Posterior vena cava (tissue), 2 donors: ENCODE measurements at places on chromosomes 1 and 21.

DNA sequence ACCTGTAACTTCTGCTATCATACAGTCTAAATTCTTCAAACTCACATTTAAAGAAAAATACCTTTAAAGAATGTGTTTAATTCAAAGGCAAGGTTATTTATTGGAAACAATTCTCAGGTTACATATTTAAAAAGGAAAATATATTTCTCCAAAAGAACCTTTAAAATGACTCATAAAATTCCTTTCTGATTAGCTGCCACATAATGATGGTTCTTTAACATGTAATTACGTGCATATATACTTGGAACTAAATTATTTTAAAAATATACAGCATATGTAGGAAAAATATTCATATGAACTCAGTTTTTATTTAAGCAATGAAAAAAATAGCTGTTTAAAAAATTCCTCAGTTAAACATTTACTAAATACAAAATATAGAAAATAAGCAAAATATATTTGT is 173.6 kb downstream of the COP1 start:
- DNase-seq: no peak

DNA sequence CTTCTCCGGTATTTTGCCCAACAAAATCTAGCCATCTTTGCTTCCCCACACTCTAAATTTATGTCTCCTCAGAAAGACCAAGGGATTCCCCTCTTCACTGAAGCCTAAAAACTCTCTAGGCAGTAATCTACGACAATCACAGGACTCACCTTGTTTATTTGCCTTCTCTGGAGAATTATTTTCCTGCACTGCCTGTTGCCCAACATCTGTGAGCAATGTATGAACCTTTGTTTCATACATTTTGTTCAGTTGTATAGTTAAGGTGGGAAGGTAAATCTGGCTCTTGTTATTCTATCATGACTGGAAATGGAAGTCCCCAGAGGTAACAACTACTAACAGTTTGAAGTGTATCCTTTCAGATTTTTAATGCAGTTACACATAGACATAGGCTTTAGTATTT is 2.2 kb downstream of the COPA start:
- no peak for DNase-seq

DNA sequence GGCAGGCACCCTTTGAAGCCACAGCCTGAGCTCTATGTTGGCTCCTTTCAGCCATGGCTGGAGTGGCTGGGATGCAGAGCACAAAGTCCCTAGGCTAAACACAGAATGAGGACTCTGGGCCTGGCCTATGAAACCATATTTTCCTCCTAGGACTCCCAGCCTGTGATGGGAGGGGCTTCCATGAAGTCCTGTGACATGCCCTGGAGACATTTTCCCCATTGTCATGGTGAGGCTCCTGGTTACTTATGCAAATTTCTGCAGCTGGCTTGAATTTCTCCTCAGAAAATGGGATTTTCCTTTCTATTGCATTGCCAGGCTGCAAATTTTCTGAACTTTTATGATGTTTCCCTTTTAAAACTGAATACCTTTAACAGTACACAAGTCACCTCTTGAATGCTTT is 61.3 kb downstream of the VCAM1 start:
- no peak for DNase-seq

DNA sequence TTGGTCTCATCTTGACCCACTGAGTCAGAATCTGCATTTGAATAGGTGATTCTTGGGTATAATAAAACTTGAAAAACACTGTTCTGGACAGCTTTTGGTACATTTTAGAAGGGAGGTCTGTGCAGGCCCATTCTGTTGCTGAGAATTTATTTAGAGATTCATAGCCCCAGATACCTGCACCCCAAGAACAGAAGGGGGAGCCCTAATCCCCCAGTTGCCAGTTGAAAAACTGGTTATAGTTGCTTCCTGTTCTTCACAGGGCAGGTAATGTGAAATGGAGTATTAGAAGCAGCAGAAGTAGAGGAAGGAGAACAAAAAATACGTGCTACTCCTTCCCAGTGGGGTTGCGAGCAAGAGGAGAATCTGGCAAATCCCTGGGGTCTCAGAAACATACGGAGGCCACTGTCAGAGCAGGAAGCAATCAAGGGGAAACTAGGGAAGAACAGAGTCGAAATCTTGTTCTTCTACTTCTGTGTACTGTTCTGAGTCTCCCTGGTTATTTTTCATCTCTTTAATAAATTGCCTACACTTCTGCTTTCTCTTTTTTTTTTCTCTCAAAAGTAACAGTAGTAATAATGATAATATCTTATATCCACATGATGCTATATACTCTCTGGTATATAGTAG is 4.6 kb upstream of the CLCA2 start:
- DNase-seq: no peak

- no peak for DNase-seq
These were observed 7.7 kb downstream of the OVAAL start for GRCh38 chr1:180566495-180566894.

DNA sequence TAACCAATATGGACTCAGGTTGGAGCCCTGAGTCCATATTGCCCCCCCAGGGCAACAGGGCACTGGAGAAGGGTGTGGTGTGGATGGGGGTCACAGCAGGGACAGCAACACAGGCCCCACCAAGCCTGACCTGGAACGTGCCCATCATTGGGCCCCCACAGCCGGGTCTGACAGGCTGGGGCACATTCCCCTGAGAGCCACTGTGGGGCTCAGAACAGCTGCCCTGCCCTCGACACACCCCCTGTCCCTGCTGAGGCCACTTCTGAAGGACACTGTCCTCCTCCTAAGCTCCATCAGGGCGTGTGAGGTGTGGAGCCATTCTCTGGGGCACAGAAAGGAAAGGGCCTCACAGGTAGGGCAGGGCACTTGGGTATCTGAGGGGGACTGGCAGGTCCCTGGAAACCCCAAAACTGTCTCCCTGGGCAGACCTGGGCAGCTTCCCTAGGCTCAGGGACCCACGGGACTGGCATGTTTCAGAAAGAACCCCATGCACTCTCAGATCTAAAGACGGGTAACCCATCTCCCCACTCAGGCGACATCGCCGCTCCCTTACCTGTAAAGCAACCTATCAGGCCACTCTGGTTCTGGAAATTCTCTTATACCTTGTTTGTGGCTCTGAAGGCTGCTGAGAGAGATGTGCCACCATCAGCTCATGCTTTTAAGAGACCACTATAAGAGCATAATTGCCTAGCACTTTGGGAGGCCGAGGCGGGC is 95.5 kb downstream of the DMRTB1 start:
- DNase-seq: peak; percentile 71

DNA sequence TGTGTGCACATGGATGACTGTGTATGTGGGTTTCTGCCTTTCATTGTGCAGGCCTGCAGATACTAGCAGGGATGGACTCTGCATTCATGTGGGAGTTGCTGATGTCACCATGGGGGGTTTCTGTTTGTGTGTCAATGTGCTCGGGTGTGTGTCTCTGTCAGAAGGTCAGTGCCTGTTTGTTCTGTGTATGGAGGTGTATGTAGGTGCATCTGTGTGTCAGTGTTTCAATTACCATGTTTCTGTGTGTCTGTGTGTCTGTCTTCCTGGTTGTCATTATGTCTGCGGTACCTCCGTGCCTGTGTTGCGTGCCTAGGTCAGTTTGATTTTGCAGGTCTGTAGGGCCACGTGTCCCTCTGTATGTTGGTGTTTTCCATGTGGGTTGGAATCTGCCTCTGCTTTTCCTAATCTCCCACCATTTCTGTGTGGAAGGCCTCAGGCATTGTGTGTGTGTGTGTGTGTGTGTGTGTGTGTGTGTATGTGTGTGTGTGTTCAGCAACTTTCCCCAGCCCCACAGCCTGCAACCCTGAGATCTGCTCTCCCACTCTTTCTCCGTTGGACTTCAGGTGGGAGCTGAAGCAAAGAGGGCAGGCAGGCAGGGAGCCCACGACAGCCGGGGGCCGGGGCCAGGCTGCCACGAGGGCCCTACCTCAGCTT is 36.7 kb upstream of the WASF2 start:
- DNase-seq: no peak

- no peak for DNase-seq
These were observed 241.8 kb upstream of the MAP1LC3C start for GRCh38 chr1:242240691-242241090.

DNA sequence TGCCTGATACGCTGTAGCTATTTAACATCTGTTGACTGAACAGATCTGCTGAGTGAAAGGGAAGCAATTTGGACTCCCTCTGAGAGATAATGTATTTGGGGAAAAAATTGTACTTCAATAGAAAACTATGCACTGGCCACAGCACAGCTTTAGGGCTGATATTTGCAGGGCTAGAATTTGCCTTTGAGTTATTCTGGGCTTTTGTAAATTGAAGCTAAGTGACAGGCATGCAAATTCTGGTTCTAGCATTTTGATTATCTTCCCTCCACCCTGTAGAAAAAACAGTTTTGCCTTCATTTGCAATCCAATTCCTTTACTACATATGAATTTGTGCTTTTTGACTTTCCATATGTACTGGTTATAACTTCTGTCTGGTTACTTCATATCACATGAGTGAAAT is 7.9 kb downstream of the KYAT3 start:
- DNase-seq: no peak

- DNase-seq: no peak
These were observed 188.5 kb downstream of the NFIA start for GRCh38 chr1:61270761-61271411.

GRCh38 chr1:204321665-204322064 is 38.1 kb downstream of the PLEKHA6 start:
- no peak for DNase-seq
